Tibial artery (tissue), 4 donors: ENCODE measurements at places on chromosomes 4 and X.

DNA sequence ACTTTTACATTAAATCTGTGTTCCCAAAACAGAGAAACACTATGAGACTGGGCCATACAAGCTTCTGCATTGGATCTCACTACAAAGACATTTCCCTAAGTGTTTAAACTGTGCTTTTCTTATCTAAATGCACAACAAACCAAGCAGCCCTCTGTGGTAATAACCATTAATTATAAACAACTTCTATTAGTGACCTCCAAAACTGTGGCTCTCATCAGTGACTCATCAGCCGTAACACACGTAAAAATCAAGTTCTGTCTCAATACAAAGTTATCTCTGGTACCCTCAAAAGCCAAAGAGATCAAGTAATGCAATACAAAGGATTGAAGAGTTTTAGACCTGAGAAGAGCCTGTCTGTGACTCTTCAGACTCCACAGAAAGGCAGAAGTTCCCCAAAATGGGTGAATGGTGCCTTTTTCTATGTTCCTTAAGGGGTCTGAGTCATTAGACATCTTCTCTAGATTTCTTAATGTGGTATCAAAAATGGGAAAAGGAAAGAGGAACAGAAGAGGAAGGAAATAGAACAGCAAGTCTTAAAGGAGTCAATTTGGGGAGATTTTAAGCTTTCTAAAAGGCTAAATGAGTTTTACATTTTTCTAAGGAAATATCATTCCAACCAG, 189.8 kb upstream of the PPP1R2C start:
- no peak for DNase-seq

GRCh38 chrX:68433981-68434299, 645 bp upstream of the OPHN1 start:
- DNase-seq, result no peak

DNA sequence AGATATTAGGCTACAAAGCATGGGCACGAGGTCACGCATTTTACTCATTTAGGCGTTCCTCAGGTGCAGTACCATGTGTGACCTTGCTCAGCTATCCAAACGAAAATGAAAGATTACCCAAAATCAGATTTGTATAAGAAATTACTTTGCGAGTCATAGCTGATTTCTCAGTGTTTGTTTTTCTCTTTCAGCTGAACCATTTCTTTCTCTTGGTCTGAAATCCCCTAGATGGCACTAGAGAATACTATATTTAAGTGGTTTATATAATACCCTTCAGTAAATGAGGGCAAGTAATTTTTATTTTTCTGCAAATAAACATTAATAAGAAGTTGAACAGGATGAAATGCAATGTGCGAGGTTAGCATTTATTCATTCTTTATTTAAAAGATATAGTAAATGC, 496.6 kb downstream of the STIM2 start:
- no peak for DNase-seq

GRCh38 chr4:15870921-15871664, 67.4 kb downstream of the FGFBP1 start:
- no peak for DNase-seq

DNA sequence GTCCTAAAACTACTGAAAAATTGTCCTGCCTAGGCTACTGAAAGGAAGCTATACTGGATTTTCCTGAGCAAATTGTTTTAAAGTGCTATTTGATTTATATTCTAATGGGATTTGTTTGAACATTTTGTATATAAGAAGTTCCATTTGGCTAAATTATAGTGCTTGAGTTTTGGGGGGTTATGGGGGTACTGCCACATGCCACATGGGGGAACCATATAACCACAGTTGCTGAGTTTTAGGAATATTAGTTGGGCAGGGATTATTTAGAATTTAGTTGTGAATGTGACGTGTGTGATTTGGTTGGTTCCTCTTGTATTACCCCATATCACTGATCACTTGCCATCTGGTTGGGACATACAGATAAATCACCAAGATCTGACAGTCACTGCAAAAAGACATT, 224.5 kb upstream of the TAPT1 start:
- no peak for DNase-seq

- no peak for DNase-seq
Measured at GRCh38 chr4:55610381-55610780, 18.3 kb upstream of the PDCL2 start.

DNA sequence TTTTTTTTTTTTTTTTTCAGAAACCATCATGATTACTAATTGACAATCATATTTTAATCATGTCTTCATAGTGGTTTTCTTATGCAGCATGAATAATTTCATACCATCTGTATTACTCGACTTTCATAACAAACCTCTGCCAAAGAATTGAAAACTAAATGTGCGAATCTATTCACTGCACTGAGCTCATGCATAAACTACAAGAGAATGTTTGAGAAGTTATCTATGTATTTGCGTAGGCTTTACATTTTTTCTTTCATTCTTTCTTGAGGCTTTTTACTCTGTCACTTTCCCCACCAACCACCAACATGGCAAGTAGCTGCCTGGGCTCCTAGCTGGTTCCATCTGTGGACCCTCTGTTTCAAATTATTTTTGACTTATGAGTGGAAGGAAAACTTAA, 1761.0 kb downstream of the STIM2 start:
- DNase-seq, result no peak

DNA sequence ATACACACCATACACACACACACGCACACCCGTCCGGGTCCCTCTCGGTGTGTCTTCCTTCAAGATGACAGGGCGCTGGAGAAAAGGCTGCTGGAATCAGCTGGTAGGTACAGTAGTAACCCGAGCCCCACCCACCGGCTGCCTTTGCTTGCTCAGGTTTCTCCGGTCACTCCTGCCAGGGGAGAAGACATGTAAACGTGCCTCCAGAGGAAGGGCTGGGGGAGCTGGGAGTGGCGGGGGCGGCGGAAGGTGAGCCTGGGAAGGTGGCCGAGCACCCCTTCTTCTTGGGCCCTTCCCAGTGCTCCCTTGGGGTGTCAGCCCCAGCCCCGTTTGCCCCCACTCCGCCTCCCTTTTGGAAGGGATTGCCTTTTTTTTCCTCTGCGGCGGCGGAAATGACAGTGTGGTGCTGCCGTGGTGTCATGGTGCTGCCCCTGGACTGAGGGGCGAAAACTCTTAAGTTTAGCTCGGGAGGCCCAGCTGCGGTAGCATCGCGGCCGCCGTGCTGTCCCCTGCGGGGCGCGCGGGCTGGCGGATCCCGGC, at the start of gene MID2:
TSS of gene MID2 (plus strand) at position 169 of the 540 bp plus-strand sequence. CDS start 561 bp downstream, outside the sequence.
- peak; percentile 79 for DNase-seq

DNA sequence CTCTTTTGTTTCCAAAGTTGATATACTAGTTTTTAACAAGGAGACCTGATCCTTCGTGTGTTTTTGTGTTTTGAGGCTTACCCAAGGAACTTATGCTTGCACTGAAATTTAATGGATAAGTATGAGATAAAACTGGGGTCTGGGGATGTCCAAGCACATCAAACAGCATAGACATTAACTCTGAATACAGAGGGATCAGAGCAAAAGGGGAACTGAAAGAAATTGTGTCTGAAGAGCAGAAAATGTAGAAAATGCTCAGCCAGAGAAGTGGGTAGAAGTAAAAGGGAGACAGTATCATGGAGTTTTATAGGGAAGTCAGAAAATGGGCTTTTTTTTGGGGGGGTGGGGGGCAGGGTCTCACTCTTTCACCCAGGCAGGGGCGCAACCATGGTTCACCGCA, 695.4 kb downstream of the ARAP2 start:
- DNase-seq, result no peak

DNA sequence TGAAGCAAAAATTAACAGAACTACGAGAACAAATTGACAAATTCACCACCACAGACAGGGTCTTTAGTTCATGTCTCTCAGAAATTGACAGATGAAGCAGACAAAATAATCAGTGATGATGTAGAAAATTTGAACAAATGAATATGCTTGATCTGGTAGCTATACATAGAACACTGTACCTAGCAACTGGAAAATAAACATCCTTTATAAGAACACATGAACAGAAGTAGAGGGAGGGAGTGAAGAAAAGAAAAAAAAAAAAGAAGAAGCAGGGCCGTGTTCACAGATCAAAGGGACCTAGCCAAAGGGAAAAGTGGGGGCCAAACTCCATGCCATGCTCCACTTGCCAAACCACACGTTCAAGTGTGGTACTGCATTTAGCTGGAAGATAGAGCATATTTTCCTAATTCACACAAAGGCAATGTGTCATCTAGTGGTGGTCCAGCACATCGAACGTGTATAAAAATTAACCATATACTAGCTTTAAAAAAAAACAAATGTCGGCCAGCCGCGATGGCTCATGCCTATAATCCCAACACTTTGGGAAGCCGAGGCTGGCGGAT, 5.6 kb upstream of the THOC2 start:
- DNase-seq, result no peak

DNA sequence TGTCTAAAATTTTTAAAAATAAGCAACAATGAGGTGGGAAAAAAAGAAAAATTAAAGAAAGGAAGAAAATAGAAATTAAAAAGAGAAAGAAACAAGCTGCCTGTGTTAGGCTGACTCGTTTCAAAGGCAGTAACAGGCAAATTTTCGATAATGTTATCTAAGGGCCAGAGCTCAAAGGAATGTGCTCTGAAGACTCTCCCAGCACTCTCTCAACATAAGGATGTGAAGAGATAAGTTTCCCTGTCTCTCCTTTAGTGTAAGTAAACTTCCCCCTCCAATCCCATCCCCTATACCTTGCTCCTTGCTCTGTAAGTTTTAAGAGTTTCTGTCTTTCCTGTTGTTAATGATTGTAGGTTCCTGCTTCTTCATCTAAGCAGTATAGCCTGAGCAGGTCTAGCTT, 172.8 kb downstream of the TEX13C start:
- DNase-seq, result no peak

DNA sequence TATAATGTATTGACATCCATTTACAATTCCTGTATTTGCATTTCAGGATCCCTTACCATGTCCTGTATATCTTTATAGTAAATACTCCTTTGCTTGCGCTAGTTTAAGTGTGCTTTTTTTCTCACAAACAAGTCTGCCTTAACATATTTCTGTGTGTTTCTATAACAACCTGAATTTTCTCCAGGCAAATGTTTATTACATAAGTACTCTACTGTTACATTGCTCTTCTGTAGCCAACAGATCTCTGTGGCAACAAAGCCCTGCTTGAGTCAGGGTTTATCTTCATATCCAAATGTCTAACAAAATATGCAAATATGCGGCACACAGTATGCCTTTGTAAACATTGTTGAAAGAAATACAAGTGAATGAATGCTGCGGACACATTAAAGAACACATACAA, 625.5 kb downstream of the TLL1 start:
- DNase-seq, result no peak

DNA sequence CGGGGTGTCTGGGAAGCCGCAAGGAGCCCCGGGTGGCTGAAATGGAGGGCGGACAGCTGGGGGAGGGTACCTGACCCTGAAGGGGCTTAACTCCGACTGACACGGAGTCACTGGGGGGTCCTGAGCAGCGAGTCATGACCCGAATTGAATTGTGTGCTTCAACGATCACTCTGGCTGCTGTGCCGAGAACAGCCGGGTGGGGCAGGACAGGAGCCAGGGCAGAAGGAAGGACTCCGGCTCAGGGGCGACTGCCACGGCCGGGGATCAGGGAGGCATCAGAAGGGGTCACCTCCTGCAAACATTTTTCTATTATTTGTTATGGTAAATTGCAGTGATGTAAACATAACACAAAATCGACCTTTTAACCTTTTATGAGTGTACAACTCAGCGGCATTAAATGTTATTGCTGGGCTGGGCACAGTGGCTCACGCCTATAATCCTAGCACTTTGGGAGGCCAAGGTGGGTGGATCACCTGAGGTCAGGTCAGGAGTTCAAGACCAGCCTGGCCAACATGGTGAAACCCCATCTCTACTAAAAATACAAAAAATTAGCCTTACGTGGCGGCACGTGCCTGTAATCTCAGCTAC, 21.6 kb downstream of the ZFYVE28 start:
- no peak for DNase-seq

GRCh38 chrX:135114392-135114791, 5.9 kb downstream of the ETDB start:
- no peak for DNase-seq

GRCh38 chrX:94454606-94455005, 780.6 kb downstream of the FAM133A start:
- DNase-seq, result no peak
